ENCODE measurements at places on chromosomes 5 and 9.

- no peak for DNase-seq
These were observed 202.1 kb downstream of the NXNL2 start for GRCh38 chr9:88737031-88737430.

DNA sequence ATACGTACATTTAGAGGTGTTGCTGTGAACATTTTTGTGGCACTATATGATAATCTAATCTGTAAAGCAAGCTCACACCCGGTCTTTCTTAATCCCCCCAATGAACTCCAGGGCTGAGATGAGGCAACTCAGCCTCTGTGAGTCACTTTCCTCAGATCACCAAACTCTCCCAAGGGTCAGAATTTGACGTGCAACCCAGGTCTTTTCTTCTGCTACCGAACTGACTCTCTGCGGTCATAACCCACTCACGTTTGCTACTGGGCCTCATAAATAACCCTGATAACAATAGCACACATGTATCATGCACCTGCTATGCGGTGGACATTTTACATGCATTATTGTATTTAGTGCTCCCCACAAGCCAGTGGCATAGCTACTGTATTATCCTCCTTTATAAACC, 153.1 kb downstream of the DROSHA start:
- DNase-seq = no peak

DNA sequence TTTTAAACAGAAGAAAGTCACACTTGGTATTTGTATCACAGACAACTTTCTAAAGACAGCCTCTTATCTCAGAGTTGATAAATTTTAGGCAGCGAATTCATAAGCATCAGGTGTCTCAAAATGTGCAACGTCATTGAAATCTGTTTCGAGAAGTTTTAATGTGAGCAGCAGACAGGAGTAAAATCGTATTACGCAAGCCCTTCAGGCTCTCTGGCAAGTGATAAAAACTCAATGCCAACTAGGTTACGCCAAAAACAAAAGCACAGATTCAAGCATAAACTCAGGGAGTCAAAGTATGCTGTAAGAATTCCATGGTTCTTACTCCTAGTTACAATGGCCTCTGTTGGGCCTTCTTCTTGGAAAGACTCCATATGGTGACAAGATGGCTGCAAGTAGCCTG, 244.7 kb downstream of the SEMA5A start:
- DNase-seq = no peak

DNA sequence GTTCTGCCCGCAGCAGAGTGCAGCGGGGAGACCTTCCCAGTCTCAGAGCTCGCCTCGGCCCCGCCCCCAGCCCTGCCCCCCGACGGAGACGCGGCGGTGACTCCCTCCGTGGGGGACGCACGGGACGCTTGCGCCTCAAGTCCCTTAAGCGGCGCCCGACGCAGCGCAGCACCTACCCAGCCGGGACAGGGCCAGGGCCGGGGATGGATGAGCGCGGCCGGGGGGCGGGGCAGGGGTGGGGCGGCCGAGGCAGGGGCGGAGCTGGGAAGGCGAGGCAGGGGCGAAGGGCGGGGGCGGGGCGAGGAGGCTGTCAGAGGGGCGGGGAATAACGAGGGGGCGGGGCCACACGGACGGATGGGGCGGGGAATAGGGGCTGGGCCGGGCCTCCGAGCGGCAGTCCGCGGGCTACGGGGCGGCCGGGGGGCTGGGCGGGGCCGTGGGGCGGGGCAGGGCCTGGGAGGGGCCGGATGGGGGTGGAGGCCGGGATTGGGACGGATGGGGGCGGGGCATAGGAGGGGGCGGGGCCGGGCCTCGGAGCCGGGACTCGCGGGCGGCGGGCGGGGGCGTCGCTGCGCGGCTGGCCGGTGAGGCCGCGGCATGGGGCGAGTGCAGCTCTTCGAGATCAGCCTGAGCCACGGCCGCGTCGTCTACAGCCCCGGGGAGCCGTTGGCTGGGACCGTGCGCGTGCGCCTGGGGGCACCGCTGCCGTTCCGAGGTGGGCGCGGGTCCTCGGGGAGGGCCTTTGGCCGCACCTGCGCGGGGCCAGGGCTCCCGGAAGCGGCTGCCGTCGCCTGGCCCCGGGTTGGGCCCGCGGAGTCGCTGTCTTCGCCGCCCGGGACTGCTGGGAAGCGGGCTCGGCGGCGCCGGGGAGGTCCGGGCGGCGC, at the start of gene ARRDC1:
Gene ARRDC1, plus strand, starts transcription at position 566 of the 884 bp plus-strand sequence. Its CDS starts 32 bp downstream, at position 598.
- peak; percentile 96 for DNase-seq

- peak; percentile 13 for DNase-seq
These were observed 9.3 kb upstream of the EDIL3 start for GRCh38 chr5:84393969-84394368.

GRCh38 chr5:96008987-96009647, 47.5 kb upstream of the ELL2 start:
- DNase-seq = no peak

- DNase-seq = no peak
These were observed 73.6 kb upstream of the STARD4 start for GRCh38 chr5:111585946-111586345.

DNA sequence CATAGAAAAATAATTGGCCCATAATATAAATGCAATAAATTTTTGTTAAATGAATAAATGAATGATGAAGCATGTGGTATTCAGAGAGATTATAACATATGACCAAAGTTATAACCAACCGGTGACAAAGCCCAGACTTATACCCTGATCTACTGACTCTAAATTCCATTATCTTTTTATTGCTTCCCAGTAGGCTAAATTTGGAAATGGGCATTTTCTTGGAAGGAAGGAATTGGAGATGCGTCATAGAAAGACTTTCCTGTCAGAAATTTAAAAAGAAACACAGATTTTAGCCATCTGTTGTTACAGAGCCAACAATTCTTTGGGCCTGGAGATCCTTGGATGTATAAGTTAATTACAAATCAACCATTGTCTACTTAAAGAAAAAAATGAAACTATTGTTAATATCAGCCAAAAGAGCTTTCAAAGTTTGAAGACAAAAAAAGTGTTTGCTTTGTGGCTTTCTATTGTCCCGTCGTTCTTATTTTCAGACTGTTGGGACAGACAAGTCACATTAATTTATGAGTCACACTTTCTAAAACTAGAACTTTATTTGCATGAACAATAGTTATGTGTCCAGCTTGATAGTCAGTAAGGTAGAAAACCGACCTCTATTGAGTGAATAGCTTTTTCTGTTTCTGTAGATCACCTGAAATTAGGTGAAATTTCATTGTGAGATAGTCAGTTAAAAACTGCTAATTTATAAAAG, 428.7 kb downstream of the GABRG2 start:
- no peak for DNase-seq

GRCh38 chr9:4980086-4980727, 4.9 kb upstream of the JAK2 start:
- DNase-seq = peak; percentile 59

GRCh38 chr5:6632324-6632887, 438 bp downstream of the NSUN2 start:
- no peak for DNase-seq

DNA sequence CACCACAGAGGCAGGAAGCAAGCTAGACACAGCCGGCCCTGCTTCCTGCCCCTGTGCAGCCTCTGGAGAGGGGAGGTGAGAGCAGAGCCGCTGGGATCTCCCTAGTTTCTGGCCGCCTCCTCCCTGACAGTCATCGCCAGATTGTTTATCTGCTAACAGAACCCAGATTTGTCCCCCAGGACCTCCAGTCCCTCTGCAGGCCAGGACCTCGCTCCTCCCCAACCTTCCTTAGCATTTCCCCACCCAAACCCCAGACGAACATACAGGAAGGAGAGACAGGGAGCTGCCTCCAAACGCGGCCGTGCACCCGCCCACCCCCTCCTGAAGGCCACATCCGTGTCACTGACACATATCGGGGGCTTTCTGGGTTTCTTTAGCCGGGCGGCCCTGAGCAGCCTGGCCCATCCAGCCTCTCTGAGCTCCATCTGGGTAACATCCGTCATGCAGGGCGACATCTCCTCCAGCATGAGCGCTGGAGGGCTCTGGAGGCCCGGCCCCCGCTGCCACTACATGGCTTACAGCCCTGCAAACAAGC, 47.5 kb downstream of the DBH start:
- DNase-seq = no peak

- no peak for DNase-seq
These were observed 9.4 kb upstream of the NDST1 start for GRCh38 chr5:150498501-150498900.

DNA sequence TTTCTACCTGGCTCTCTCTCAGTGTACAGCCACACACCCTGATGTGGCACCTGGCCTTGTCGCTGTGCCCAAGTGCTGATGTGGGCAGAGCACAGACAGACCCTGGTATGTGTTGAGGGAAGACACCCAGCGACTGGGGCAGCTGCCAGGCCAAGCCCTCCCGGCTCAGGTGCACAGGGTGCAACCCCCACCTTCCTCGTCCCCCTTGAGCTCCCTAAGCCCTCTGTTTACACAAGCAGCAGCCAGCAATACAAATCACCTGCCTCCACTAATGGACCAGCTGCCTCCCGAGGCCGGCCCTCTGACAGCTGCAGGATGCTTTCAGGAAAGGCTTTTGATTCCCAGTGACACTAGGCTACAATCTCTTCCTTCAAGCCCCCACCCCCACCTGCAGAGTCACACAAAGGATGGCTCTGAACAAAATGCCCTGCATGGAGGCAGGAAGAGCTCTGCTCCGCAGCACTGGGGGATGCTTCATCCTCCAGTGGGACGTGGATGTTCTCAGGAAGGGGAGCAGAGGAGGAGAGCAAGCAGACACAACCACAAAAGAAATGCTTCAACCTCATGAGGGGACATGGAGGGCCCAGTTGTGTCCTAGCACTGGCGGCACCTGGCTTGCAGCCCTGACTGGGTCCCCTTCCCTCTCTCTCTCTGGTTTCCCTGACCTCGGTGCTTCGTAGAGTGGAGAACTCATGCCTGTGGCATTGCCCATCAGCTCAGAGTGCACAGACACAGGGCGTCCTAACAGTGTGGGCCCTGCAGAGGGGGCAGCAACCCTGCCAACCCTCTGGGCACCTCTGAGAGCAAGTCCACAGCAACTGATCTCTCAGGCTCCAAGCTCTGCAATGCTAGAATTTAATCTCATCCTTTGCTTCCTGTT, 140.8 kb downstream of the BARX1 start:
- peak; percentile 2 for DNase-seq

DNA sequence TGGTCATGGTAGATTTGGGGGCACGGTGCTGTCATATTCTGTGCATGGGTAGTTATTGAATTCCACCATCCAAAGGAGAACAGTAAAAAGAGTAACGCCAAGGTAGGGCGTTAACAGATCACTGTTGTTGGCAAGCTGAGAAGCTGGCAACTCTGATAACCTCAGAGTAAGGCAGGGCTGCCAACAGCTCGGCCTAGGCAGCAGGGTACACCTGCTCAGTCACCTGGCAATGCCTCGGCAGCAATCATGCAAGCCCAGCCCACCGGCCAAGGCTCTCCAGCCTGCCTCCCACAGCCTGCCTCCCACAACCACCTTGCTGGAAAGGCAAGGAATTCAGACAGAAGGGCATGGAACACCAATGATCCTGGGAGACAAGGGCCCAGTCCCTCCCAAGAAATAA, 63.9 kb downstream of the KLHL3 start:
- DNase-seq = no peak

- DNase-seq = peak; percentile 29
These were observed 5.2 kb downstream of the DOCK8 start for GRCh38 chr9:219670-220365.

DNA sequence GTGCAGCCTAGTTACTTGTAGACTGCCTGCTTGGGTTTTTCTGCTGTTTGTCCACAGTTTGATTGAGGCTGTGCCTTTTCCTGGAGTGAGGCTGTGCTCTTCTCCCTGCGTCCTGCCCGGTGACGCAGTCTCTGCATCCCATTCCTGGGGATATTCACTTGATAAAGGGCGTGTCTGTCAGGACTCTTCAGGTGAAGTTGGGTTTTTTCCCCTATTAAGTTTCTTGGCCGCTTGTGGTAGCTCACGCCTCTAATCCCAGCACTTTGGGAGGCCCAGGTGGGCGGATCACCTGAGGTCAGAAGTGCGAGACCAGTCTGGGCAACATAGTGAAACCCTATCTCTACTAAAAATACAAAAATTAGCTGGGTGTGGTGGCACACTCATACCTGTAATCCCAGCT, 50.0 kb upstream of the SUSD3 start:
- DNase-seq = no peak

GRCh38 chr5:149757956-149758355, 27.8 kb downstream of the PPARGC1B start:
- DNase-seq = no peak

DNA sequence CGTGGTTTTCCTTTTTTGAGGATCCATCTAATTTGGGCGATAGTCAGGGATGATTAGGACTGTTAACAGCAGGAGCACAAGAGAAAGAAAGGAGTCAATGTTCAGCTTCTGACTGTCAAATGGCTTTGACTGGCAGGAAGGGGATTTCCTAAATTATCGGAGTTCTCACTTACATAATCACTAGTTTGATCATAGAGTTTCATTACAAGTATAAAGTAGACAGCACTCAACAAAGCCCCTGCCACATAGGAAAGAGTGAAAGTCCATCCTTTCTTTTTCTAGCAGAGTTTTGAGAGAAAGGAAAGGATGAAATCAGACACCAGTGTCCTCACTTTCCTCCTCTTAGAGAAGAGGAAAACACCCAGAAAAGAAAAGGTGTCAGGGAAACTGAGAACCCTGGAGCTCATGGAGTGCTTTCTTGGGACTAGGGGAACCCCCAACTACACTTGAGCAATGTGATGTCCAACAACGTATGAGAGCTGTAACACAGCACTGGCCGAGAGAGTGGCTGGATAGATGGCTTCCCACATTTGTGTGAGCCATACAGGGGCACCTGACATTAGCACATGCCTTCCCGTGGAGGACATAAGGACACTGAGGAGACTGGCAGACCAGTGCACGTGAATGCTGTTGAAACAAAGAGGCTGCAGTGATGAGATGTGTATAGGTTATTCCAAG, 26.0 kb upstream of the LPAR1 start:
- DNase-seq = no peak

DNA sequence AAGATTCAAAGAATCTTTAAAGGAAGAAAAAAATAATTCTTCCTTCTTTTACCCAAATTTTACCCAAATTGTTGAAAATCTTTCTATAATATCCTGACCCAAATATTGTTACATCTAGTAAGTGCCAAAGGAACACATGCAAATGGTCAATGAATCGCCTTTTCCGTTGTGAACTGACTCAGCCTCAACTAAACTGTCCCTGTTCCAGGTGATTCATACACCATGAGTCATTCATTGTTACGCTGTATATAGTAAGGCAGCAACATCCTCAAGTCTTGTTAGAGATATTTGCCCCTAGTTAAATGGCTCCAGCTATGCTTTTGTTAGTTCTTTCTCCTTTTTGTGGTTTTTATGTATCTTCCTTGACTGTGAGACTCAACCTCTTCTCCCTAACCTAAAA, 9.7 kb downstream of the PTGER4 start:
- DNase-seq = peak; percentile 59

DNA sequence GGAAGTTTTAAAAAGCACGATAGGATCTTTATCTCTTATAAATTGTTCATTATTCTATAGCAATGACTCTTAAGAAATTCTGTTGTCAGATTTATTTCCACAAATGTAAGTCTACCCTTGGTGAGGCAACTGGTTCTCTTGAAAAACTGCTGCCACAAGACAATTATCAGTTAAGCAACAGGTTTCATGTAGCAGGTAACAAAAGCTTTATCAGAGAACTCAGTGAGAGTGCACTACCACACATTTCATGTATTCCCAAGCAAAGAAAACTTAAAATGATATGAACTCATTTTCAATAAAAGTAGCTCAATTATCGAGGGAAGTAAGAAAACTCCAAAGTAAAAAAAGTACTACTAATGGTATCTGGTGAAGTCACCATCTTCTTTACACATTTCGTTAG, 9.4 kb downstream of the NR6A1 start:
- DNase-seq = no peak
